ENCODE measurements at places on chromosomes 16 and 17.
A peak's percentile ranks its signal among the peaks of the same experiment; 100 is the strongest.

DNA sequence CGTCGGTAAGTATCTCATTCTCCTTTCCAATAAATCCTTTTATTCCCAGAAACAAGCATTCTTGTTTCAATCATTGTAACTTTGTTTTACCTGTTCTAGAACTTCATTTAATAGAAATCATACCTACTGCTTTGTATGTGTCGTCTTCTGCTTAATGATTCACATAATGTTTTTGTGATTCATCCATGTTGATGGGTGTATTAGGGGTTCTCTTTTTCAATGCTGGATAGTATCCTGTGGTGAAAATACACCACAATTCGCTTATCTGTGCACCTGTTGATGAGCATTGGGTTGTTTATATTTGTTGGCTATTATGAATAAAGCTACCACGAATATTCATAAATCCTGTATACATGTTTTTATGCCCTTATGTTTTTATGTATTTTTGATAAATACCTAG, 703.2 kb downstream of the MAF start:
- no peak for DNase-seq

- peak; percentile 9 for DNase-seq
Observed at GRCh38 chr16:23452221-23452571, 793 bp downstream of the COG7 start.

- no peak for DNase-seq
Observed at GRCh38 chr16:17743578-17743977, 272.8 kb upstream of the XYLT1 start.

DNA sequence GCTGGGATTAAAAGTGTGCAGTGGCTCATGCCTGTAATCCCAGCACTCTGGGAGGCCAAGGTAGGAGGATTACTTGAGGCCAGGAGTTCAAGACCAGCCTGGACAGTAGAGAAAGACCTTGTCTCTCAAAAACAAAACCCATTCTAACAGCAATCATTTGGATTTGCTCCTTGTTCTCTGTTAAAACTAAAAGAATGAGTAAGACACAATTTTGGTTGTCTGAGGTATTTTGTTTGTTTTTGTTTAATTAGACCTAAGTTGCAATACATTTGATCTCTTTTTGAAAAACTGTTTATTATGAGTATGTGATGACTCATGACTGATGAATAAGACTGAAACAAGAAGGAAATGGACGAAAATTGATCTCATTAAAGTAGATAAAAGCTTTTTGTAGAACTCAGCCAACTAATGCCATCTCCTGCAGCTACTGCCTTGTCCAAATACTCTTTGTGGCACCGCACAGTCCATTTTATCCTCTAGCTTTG, 29.0 kb downstream of the GLG1 start:
- DNase-seq, result peak; percentile 11

Data from SK-MEL-5 (cell line).